ENCODE measurements at places on chromosomes 2 and 18. TPM values are rescaled to one million over a fixed set of nuclear protein-coding genes. Genes with fewer than 3 reads are reported as not detected.

TANK gene
- 72.2 TPM for total RNA-seq

TACR1 gene
- not detected for total RNA-seq

GPR45 gene
- total RNA-seq: not detected

ABCG8 gene
- not detected for total RNA-seq

EFR3B gene
- 0.09 TPM for total RNA-seq

ASPRV1 gene
- total RNA-seq: 1.3 TPM

RAB12 gene
- total RNA-seq: 15.4 TPM

TLX2 gene
- 1.1 TPM for total RNA-seq

CTNNA2 gene
- not detected for total RNA-seq

OSR1 gene
- total RNA-seq: not detected

All from T-helper 2 cell treated with Interferon-gamma antibody and Interleukin-4, amounts not matched to agents 100 ng/mL and 5 ng/mL, for 36 hours (primary cell).